Cortex of kidney (tissue), 1 donor: ENCODE measurements at places on chromosomes 3 and 15.

DNA sequence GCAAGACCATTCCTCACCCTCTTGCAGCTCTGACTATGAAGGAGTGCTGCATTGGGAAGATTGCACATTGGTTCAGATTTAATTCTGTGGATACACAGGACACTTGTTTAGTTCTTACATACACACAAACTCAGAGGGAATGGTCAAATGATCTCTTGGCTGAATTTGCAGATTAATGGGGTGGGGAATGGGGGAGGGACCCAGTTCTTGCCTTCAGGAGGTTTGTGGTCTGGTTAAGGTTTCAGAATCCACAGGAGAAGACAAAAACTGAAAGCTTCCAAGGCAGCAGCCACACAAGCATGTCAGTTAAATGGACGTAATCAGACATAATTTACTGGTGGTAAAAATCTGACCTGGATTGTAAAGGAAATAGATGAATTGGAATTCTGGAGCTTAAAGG, 257.1 kb upstream of the ROPN1 start:
- DNase-seq, result no peak

- no peak for DNase-seq
Measured at GRCh38 chr15:44666210-44667038, 3.0 kb upstream of the SPG11 start.

DNA sequence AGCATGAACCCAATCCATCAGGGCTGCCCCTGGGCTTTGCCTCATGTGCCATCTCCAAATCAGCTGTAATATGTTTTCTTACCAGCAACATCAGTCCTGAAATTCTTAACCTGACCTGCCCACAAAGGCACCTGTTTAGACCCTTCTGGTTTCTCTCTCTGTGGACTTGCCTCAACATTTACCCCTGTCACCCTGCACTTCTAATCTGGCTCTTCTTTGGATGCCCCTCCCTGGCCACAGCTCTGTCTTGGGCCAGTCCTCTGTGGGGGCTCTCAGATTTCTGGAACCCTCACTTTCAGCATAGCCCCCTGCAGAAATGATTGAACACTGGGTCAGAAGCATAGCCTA, 168.7 kb upstream of the STAC start:
- DNase-seq, result no peak

DNA sequence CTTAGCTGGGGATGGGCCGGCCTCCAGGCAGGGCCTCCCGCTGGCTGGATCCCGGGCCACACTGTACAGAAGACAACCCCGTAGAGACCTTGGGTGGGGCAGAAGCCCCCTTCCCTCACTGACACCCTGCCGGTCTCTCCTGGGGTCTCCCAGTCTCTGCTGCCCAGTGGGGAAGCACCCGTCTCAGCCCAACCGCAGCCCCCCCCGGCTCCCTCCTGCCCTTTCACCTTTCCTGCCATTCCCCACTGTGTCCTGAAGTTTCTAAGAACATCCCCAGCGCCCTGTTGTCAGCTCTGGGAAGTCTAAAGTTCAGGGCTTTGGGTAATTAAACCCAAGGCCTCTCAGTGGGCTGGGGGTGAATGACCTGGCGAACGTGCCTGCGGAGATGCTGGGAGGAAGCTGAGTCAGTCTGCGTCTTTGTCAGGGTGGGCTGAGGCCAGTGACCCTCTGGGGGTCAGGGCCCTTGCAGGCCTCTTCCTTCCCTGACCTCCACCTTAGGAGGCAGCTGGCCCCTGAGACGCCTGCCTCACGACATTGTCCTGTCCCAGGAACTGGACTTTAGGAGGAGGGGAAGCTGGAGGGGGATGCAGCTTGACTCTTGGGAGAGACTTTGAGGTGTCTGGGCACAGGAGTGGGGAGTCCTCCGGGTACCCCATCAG, 1.4 kb upstream of the SLC51A start:
- no peak for DNase-seq

DNA sequence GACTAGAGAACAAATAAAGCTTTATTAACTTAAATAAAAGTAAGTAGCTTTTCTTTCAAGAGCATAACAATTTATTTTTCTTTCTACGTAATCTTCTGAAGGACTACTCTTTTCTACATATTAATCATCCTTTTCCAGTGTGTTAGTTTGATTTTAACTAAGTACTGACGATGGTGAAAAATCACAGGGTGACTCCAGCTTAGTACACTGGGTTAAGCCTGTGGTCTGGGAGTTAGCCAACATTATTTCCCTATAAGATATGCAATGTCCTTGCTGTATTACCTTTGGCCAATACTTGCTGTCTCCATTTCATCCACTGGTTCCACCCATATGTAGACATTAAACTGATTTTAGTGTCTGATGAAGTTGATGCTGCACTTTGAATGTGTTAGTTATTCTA, 508.6 kb upstream of the SUCLG2 start:
- no peak for DNase-seq

DNA sequence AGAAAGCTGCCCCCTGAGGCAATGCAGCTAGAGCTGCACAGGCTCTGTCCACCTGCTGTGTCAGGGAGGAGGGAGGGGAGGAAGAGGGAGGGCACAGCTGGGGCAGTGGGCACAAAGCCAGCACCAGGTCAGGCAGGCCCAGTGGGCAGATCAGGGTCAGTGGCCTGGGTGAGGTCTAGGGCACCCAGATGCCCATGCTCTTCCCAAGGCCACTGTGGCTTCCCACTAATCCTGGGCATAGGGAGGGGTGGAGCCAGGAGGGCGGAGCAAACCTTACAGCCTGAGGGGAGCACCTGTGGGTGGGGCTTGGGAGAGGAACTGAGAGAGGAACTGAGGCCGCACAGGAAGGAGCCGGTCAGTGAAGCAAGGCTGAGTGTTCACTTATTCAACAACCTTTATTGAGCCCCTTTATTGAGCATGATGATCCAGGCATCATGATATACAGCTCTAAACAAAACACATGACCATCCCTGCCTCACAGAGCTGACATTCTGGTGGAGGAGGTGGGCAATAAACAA, 55.0 kb downstream of the RHCG start:
- DNase-seq, result no peak

DNA sequence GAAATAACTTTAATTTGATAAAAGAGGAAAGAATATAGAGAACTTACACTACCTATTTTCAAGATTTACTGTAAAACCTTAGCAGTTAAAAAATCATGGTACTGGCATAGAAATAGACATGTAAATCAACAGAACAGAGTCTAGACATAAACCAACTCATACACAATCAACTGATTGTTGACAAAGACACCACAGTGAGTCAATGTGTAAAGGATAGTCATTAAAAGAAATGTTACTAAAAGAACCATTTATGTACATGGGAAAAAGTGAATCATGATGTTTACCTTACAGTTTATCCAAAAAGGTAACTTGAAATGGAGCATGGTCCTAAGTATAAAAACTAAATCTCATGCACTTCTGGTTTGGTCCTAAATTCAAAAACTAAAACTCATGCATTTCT, 847.4 kb downstream of the IGSF11 start:
- DNase-seq, result no peak

- no peak for DNase-seq
Measured at GRCh38 chr3:17972959-17973906, 230.8 kb upstream of the TBC1D5 start.

DNA sequence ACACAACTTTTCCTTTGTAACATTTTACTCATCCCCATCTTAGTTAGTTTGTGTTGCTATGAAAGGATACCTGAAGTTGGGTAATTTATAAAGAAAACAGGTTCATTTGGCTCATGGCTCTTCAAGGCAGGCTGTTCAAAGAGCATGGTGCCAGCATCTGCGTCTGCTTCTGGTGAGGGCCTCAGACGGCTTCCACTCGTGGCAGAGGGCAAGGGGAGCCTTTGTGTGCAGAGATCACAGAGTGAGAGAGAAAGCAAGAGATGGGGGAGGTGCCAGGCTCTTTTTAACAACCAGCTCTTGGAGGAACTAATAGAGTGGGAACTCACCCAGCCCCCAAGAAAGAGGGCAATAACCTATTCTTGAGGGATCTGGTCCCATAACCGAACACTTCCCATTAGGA, 23.1 kb downstream of the PLA2G4F start:
- DNase-seq, result no peak

GRCh38 chr3:83092521-83093221, 1331.2 kb upstream of the GBE1 start:
- DNase-seq, result no peak

DNA sequence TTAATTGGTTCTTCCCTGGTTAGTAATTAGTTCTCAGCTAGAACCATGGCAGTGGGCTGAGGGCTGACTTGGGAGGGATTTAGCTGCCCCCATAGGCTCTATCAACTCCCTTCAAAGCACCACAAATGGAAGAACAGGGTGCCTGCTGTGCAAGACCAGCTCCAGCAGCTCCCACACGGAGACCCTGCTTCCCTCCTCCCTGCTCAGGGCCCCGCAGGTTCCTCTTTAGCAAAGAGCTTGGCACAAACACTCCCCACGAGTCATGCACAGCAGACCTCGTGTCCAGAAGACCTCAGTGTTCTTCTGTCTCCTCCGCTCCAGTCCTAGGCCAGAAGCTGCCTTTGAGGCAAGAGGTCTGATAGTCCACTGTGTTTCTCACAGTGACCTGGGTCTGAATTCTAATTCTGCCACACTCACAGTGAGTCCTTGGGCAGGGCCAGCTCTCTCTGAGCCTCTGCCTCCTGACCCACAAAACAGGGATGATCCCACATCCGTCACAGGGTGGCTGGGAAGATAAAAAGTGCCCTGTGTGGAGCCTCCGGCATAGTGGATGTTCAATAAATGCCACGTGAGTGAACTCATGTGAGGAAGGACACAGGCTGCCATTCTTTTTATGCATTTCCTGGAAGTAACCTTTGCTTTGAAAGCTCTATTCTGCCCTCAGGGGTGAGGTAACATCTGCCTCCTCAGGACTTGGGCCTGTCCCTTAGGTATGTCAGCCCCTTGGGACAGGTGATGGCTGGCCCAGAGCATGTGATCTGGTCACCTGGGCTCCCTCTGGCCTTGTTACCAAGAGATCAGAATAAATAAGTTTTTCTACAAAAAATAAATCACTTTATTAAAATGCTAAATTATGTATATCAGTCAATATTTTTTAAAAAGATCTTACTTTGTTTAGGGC, 7.6 kb downstream of the RAB6B start:
- DNase-seq, result no peak

DNA sequence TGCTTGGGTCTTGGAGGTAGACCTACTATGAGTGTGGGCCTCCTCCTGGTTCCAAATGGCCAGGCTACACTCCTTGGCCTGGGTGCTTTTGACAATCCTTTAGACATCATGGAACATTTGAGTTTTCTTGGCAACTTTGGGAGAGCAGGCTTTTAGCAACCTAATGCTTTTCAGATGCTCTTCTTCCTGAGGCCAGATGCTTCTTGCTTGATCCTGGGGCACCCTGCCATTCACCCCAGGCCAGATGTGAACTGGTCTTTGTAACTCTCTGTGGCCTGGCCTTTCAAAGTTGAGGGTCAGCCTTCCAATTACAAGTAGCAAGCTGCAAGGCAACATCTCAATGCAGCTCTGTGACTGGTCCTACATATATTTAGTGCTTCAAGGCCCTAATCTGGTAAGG, 40.5 kb downstream of the RTP1 start:
- DNase-seq, result no peak

DNA sequence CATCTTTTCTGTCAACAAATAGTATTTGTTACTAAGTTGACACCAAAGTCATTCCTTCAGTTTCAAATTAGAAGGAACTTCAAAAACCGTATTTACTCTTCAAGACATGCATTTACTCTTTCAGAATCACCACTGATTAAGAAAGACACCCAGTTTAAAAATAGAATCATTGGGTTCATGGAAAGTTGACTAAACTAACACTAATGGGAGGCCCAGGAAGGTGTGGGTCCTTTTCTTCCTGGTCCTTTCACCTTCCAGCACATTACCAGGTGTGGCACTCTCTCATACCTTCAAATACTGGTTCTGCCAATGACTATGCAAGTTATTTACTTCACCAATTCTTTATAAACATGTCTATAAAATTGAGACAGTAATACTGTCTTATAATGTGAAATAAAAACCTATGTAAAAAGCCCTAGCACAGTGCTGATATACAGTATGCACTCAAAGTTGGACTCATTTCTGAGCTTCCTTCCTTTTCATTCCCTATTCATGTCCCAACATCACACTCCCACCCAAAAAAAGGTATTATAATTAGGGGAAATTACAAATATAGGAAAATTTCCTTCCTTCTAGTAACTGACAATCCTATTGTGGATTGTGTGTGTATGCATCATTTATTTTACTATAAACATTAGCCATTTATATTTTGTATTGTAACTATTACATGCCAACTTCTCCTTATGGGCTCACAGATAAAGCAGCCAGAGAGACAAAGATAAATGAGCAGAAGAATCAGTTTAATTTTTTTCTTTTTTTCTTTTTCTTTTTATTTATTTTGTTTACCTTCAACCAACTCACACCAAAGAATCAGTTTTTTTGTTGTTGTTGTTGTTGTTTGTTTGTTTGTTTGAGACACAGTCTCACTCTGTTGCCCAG, 48.9 kb downstream of the LRRFIP2 start:
- DNase-seq, result no peak

- DNase-seq, result no peak
Measured at GRCh38 chr3:150599611-150600297, 3.4 kb upstream of the SELENOT start.
